ENCODE measurements at places on chromosomes 16 and 17.

GRCh38 chr17:6456914-6457687 lies 12.8 kb downstream of the PIMREG start:
- DNase-seq = no peak

DNA sequence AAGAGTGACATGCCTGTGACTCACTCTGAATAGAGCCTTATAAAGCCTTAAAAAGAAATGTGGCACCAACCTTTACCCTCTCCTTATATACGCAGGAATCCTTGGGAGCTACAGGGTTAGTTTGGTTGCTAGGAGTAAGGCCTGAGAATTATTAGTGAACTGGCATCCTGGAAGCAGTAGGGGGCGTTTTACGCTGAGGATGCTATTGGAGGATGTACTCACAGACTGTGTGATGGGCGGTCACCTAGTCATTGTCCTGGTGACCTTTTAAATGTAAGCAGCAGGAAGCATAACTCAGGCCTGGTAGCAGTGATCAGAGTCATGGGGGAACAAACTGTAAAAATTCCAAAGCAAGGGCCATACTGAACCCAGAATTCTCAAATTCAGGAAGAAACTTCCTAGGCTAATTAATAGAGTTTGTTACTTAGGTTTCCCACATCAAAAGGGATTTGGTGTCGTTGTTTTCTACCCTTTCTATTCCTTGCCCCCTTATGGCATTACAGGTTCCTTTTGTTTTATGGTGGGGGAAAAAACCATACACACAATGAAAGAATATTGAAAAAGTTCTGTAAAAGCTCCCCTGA lies 153.8 kb downstream of the SNX11 start:
- DNase-seq = no peak

DNA sequence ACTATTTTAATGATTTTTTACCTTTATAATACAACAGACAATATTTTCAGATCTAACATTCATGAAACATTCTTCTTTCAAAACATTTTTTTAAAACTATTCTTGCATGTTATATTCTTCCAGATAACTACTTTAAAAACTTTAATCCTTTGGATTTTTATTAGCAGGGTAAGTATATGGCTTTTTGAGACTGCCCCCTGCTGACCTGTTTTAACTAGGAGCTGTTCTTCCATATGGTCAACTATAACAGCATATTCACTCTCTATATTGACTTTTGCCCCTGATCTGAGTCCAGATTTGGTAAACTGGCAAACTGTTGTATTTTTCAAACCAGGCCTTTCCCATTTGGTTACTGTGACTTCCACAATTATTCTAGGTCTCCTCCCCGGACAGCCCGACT lies 16.5 kb downstream of the ZNF18 start:
- DNase-seq = no peak

GRCh38 chr16:17277981-17278381 lies 192.8 kb downstream of the XYLT1 start:
- no peak for DNase-seq

DNA sequence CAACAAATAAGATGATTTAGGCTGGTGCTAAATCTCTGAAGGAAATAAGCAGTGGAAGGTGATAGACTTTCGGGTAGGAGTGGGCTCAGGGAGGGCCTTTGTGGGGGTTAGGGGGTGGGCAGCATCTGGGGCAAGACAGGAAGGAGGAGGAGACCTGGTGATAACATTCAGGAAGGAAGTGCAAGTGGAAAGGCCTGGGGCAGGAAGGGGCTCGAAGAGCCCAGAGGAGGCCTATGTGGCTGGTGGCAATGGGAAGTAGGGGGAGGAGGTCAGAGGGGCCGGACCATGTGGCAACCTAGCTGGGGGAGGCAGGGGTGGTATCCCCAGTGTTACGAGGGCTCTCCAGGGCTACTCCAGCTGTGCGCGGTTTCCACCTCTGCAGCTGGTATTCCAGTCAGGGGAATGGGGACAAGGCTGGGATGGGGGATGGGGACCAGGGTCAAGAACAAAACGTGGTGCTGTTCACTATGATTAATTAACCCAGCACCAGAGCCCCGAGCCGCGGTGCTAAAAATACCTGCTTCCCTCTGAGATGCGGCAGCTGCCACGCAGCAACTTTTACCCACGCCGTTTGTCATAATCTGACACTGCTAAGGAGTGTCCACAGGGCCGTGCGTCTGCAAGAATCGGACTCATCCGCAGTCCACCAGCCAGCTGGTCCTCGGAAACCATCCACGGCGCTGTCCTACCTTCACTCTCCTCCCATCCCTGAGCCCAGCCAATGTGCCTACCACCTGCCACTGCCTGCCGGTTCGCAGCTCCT lies 5.2 kb upstream of the CCDC182 start:
- no peak for DNase-seq

- DNase-seq = no peak
These were observed 2.2 kb upstream of the KRT33A start for GRCh38 chr17:41352597-41353366.

DNA sequence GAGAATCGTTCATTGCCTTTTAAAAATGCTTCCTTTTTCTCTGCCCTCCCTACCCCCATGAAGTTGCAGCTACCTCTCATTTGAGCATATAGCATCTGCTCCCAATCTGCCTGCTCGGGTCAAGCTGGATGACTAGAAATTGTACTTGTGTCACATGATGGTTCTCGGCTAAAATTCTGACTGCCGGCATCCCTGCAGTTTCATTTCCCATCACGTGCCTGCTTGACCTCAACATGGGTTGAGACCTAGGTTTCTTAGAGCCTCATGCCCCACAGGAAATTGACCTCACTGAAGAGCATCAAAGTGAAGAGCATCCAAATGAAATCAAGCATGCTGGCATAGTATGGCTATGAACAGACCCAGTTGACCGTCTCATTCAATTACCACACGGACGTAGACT lies 581.6 kb upstream of the PSMD7 start:
- no peak for DNase-seq

DNA sequence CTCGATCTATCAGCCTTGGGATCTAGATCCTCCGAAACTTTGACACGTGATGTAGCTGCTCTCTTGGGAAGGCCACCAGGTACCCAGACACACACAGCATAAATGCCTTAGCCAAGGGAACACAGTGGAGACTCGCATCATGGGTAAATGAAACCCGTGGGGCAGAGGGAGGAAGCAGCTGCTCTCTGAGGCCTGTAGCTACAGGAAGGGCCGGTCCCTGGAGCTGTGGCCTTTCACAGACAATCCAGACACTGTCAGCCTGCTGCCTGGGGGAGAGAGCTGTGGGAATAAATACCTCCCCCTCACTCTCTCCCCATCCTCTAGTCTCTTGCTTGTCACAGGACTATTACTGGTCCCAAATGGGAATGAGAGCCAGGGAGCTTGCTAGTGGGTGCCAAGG lies 351.2 kb downstream of the UTP18 start:
- no peak for DNase-seq

DNA sequence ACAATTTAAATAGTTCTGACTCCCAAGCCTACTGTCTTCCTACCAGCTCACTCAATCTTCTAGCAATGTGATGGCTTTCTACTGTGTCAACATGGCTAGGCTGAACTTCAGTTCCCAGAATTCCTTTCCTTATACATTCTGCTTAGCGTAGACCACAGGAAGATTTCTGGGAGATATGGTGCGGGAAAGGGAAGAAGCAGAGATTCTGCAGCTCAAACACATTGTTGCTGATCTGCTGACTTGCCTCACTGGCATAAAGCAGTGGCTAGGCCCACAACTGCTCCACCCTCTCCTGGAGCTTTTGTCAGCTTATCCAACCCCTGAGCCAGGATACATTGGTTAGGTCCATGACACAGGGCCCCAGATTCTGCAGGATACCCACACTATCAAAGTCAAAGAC lies 58.8 kb downstream of the GAS7 start:
- no peak for DNase-seq

- no peak for DNase-seq
These were observed 1.0 kb upstream of the SLC38A8 start for GRCh38 chr16:84043486-84044117.

- no peak for DNase-seq
These were observed 11.6 kb downstream of the CDK5R1 start for GRCh38 chr17:32498391-32498790.

DNA sequence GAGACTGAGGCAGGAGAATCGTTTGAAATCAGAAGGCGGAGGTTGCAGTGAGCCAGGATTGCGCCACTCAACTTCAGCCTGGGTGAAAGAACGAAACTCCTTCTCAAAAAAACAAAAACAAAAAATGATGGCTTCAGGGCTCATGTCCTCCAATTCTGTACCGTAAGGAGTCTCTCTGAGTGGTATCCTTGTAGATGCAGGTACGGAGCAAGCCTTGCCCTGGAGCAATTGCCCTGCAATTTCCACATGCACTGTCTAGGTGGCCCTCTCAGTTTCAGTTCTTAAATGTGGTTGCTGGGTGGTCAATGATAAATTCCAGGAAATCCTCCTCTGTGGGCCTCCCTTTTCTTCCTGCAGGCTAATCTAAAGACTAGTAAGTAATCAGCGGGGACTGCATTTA lies 10.6 kb downstream of the TMEM238L start:
- no peak for DNase-seq

DNA sequence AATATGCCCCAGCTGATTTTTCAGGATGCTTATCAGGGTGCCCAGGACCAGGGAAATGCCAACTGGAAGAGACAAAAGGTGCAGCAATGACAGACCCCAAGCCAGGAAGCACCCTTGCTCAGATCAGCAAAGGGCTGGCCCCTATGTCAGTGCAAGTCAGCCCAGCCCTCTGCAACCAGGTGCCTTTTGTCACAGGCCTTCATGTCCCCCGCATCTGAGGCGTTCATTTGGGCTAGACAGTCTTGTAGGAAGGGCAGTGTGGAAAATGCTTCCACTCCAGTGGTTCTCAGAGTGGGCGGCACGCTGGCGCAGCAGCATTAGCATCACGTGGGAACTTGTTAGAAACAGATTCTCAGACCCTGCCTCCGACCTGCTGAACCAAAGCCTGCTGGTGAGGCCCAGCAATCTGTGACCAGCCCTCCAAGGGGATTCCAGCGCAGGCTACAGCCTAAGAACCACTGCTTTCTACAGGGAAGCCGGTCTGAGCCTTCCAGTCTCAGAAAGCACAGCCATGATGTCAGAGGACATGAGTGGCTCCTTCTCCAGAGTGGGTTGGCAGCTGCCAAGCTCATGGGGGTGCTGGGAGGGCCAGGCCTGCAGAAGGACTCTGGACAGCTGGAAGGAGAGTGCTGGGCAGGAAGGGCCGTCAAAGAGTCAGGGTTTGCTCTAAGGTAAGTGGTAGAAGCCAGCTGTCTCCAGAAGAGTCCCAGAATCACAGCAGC lies 13.1 kb downstream of the SLC47A2 start:
- DNase-seq = no peak

- DNase-seq = no peak
These were observed 251.9 kb downstream of the IRX3 start for GRCh38 chr16:54034684-54035083.

- no peak for DNase-seq
These were observed 27.1 kb downstream of the CDH13 start for GRCh38 chr16:82653550-82654511.

- no peak for DNase-seq
These were observed 2.6 kb downstream of the ARHGAP23 start for GRCh38 chr17:38430822-38431221.

DNA sequence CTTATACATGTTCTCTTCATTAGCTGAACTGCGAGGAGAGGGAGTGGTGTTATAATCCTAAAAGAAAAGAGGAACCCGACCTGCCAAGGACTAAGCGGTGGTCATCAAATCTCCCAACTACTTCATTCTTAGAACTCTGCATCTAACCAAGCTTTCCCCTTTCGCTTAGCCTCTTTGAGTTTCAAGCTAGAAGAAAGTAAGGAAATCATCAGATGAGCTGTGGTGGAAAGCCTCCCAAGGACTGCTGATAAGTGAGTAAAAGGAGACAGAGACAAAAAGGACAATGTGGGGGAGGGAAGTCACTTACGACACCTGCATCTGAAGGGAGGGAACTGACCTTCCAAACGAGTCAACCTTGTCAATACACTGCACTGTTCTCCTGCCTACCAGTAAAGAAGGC lies 121.3 kb downstream of the TRIM37 start:
- DNase-seq = no peak

GRCh38 chr17:32553168-32553567 lies 66.4 kb downstream of the CDK5R1 start:
- DNase-seq = no peak

- no peak for DNase-seq
These were observed 1400.1 kb downstream of the CDH8 start for GRCh38 chr16:60636117-60636516.

- DNase-seq = no peak
These were observed 3.5 kb downstream of the C17orf100 start for GRCh38 chr17:6654841-6655731.

DNA sequence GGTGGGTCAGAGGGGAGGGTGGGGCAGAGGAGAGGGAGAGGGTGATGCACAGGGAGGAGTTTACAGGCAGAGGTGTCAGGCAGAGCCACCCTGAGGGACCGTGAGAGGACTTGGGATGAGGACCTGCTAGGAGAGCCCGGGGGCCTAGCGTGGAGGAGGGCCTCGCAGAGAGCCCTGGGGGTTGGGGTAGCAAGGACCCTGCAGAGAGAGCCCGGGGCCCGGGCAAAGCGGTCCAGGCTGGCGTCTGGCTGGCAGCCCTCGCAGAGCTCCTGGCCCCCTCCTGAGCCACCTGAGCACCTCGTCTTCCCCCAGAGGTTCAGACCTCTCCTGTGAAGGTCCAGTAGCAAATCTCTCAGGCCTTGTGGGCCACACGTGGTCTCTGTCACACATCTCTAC lies 42.0 kb upstream of the ZNF469 start:
- DNase-seq = no peak

DNA sequence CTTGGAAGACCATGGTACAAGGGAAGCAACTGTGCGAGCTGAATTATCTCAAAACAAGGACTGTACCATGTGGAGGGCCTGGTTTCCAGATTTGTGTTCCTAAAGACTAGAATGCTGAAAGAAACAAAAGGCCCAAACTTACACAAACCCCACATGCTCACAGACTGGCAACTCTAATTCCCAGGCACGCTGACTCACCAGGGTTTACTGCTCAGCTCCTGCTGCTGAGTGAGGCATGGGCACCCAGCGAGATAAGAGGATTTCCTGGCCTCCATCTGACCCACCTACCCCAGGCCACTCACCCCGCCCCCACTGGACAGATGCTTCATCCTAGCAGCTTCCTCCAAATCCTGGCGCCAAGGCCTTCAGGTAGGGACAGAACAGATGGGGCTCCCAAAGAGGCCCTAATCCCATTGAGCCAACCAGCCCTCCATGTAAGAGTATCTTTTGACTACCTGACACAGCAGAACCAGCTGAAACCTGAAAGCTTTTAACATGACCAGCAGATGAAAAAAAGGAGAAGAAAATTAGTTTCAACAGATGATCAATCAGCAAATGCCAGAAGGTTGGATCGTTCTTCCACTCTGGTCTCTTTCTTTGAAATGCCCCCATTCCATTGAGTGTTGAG lies 33.9 kb downstream of the DCUN1D3 start:
- DNase-seq = no peak

- DNase-seq = no peak
These were observed 48.5 kb downstream of the SETD6 start for GRCh38 chr16:58563775-58564174.

DNA sequence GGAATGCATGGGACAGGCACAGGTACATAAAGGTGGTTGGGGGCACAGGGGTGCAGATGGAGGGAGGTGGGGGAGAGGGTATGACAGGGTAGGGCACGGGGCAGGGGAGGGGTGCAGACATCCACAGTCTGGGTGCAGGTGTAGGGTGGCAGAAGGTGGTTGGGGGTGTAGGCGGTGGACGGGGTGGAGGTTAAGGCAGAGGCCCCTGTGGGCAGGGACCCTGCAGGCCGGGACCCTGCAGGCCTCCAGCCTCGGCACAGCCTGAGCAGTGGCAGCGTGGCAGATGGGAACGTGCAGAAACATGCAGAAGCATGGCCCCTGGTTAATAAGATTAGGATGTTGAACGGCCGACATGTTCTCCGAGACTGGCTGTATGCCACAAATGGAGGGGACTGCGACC lies 115.2 kb downstream of the RBFOX3 start:
- no peak for DNase-seq
